ENCODE measurements at places on chromosomes 11 and 22. TPM values are rescaled to one million over a fixed set of nuclear protein-coding genes. Genes with fewer than 3 reads are reported as not detected.

LRRN4CL gene
- total RNA-seq: 0.14 TPM

TTC9C gene
- 35.0 TPM for total RNA-seq

DNA sequence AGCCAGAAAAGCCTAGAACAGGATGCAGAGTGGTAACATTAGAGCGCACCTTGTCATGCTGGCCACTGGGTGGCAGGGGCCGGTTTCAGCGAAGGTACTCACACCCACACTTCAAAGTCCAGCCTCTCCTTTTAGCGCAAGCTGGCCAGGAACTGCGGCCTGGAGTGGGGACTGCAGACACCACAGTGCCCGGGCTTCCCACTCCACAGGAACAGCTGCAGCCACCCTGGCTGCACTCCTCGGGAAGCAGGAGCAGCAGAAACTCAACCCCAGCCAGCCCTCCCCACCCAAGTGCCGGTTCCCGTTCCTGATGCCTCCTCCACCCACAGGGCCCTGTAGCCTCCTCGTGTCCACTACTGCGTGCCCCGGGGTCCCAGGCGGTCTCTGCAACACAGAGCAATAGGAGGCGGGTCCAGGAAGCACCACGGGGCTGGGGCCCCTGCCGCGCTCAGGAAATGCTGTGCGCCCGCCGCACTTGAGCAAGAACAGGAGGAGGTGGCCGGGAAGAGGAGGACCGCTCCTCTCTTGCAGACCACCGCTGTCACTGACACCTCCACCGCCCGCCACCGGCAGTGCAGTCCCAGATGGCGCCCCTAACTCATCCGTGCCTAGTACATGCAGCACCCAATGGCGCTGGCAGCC is 2.2 kb downstream of the RFPL2 start:
- peak; percentile 46 for DNase-seq

DNA sequence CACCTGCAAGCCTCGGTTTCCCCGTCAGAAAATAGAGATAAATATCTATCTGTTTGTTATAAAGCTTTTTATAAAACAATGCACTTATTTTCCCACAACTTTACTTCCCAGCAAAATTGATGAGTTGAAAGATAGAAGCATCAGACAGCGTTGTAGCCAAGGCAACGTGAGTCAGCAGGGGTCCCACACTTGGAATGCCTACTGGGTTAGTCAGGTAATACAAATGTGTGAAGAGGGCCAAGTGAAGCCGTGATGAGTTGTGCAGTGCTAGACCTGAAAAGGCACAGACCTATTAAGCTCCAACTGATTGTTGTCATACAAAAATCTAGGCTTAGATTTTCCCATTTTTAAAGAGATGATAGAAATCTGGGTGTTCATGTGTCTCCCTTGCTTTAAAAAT is 118.7 kb downstream of the PGR start:
- no peak for DNase-seq

GRCh38 chr11:69832561-69833413 is 13.6 kb upstream of the FGF3 start:
- DNase-seq: no peak

DNA sequence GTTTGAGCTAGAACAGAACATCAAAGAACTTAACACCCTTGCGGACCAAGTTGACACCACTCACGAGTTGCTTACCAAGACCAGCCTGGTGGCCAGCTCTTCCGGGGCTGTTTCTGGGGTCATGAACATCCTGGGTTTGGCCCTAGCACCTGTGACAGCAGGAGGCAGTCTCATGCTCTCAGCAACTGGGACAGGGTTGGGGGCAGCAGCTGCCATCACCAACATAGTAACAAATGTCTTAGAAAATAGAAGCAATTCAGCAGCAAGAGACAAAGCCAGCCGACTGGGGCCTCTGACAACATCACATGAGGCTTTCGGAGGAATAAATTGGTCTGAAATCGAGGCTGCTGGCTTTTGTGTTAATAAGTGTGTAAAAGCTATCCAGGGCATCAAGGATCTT is 8.7 kb downstream of the APOL5 start:
- no peak for DNase-seq

DNA sequence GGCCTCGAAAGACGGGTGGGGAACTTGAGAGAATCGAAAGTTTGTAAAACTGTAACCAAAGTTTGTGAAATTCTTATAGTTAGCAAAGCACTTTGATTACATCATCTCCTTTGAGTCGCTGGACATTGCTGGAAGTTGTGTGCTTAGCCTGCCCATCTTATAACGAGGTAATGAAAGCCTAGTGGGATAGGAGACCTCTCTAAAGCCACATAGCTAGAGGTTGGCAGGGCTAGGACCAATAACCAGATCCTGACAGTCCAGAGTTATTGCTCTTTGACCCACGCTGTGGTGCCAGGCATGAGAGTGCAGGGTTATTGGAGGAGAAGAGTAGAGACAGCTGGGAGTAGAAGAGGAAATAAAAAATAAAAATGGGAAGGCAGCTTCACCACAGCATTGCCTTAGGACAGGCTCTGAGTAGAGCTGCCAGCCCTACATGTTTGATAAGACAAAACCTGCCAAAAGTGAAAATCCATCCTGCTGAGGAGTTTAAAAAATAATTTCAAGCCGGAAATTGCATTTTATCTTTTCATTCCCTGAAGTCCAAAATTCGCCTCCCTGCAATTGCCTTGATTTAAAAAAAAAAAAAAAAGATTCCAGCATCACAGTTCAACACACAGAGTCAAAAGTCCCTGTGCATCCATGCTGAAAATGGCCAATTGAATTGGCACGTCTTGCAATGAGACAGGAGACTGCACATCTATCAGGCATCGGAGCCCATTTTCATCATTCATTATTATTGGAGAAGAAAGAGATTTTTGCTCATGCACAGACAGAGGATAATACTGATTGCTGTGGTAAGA is 225.5 kb upstream of the POU2AF2 start:
- DNase-seq: no peak

SLC17A6 gene
- total RNA-seq: 0.02 TPM

- no peak for DNase-seq
Measured at GRCh38 chr22:25696763-25697162, 45.2 kb upstream of the MYO18B start.

HEPN1 gene
- total RNA-seq: not detected

- DNase-seq: no peak
Measured at GRCh38 chr22:38829485-38829884, 14.3 kb downstream of the NPTXR start.

CCDC116 gene
- total RNA-seq: 0.10 TPM

DNA sequence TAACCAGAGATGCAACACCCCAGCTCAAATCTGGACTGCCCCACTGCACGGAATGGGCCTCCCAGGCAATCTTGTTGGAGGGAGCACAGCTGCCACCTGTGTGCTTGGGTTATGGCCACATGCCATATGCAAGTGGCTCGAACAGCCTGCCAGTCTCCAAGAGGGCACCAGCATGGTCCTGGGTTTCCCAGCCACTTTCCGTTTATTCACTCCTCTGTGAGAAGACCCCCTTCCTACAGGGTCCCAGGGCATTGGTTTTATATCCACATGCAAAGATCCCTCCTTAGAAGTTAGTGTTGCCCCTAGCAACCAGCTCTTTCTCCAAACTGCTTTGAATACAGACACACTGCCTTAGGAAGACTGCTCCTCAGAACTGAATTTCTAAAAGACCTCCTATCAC is 487.8 kb downstream of the BUD13 start:
- no peak for DNase-seq

OR6M1 gene
- not detected for total RNA-seq

KCNQ1 gene
- not detected for total RNA-seq

GRCh38 chr11:126039485-126040271 is 23.0 kb downstream of the CDON start:
- no peak for DNase-seq

DNA sequence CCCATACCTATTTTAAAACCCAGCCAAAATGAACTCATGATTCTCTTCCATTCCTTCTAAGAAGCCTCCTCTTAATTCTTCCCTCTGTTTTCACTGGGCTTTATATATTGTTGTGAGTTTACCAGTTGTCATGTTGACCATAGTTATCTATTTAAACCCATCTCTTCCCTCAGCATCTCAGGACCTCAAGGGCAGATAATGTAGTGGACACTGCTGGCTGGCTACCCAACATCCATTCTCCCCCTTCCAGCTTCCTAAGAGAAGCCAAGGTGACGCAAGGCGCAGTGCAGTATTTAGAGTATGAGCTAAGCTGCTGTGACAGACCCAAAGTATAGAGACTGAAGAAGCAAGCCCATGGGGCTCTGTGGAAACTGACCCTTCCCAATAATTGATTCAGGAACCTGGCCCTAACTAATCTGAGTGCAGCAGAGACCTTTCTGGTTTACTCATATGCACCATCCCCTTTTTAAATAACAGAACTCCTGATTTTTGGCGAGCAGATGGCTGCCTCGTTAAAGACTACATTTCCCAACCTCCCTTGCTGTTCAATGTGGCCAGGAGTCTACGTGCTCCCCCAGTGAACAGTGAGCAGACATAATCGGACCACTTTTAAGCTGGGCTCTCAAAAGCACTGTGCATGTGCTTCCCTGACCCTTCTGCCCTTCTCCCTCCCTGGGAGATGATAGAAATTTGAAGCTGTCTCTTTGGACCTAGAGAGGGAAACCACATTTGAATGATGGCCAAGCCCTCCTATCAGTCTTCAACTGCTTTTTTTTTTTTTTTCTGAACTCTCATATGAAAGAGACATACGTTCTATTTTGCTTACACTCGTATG is 28.1 kb upstream of the CREB3L1 start:
- no peak for DNase-seq

TRIM48 gene
- not detected for total RNA-seq

DNA sequence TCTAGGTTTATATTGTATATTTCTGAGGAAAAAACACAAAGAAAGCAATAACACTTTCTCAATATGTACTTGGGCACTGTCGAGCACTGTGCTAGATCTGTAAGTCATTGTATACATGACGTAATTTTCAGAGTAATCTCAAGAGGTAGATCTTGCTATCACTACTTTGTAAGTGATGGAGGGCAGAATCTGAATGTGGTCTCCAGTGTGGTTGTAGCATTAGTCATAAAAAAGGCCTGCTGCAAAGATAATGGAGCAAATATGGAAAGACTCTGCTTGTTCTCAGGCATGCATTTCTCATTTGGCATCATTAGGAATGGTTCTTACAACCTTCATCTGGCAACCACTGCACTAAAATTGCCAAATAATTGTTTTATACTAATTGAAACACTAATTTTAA is 419.8 kb upstream of the CCDC179 start:
- peak; percentile 8 for DNase-seq

KRTAP5-11 gene
- total RNA-seq: not detected

DNA sequence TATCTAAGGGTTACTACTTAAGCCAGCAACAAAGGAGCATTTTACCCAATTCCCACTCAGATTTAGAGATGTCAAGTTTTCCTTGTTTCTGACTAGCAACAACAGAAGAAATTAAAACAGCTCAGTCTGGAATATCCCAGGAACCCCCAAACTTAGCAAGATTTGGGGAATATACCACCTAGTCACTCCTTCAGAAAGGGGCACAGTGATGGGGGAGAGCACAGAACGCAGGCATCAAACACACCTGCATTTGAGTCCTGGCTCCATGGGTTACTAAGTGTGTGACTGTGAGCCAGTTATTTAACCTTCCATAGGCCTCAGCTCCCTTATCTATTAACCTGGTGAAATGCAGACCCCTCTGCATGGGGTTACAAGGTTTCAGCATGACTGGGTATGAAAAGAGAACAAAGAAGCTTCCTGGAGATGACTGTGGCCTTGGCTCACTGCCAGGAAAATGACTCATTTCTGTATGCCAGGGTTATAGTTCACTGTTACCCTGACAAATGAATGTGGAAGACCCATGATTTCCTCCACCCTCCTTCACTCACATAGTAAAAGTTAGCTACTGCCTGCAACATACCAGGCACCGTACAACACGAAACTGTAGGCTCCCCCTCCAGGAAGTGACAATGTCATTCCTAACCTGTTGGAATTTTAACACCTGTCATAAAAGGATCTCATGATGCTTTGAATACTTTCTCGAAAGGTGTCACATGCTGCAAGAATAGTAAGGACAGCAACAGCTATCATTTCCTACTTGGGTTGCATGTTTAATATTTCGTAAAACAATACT is 79.6 kb downstream of the ME3 start:
- peak; percentile 83 for DNase-seq

DNA sequence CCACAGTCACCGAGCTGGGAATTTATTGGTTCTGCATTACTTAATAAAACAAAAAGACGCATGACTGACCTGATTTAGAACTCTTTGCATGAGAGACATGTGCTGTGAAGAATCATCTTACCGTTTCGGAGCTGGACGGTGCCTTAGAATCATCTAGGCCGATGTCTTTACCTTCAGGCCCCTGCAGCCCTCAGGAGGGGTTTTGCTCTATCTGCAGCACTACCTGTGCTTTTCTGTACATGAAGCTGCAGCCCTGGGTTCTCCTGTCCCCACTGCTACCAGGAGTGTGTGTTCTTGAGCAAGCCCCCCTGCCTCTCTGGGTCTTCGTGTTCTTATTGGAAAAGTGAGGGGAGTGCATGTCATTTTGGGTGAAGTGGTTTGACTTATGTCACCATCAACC is 94.0 kb upstream of the OR4B1 start:
- DNase-seq: no peak

DNA sequence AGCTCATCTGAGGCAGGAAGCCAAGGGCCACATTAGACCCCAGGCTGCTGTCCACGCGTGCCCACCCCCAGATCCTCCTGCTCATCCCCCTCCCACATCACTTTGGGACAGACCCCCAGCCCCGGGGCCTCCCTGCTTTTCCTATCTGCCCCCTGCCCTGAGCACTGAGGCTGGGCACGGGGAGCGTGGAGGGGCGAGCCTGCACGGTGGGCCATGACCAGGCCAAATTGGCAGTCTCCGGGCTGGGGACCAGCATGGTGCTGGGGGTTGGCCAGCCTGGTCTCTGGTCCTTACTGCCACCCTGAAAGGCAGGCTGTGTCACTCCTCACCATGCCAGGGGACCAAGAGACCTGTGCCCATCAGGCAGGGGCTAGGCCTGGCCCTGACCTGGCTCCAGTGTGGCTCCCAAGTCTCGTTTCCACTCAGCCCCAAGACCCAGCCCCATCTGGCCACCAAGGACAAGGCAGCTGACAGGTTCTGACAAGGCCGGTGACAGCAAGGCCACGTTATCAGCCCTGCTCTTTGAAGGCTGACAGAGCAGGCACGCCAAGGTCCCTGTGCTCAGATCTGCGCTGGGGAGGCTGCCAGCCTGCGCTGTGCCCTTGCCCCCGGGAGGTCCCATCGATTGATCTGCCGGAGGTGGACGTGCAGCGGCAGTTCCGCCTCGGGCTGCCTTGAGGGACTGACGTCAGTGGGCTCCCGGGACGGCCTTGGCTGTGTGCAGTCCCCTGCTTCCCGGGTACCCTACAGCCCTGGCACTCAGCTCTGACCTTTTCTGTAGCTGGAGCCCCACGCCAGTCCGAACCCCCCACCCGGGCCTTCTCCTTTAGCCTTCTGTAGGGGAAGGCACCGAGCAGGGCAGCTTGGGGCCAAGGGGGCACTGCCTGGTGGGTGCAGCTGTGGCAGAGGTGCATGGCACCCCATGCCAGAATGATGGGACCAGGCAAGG is 3.6 kb downstream of the TNNI2 start:
- DNase-seq: no peak

GRCh38 chr11:2796091-2796490 is 89.5 kb downstream of the CDKN1C start:
- DNase-seq: no peak

ATXN10 gene
- total RNA-seq: 111 TPM

Data from H4 (cell line).